ENCODE measurements at places on chromosomes 6 and 20. TPM values are rescaled to one million over a fixed set of nuclear protein-coding genes. Genes with fewer than 3 reads are reported as not detected.

GRCh38 chr20:327186-328026 is 2.1 kb downstream of the SOX12 start:
- H3K36me3 ChIP-seq, result peaks cover 8% of the 10 kb centered on the region
- H3K27ac ChIP-seq, result peak overlapping the region; percentile 97
- peaks cover 17% of the 10 kb centered on the region for H3K4me1 ChIP-seq
- peak overlapping the region; percentile 94 for H3K4me3 ChIP-seq
- peak; percentile 92 for DNase-seq
- H3K27me3 ChIP-seq, result no peaks in the 10 kb centered on the region

The PNRC1 gene
- 18.3 TPM for total RNA-seq

DNA sequence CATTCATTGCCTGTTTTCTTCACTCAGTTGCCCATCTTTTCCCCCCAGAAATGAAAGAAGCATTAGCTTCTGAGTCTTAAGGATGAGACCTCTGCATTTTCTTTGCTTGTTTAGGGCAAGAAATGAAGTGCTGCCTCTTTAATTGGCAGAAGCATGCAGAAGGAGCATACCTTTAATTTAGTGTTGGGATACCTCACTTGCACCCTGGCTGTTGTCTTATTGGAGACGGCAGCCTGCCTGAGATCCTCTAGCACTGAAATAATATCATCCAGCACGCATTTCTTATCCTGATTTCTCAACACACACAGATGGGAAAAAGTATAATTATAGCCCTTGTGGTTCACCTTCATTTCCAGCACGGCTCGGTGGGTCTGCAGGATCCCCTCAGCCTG is 43.1 kb downstream of the PTCHD4 start:
- DNase-seq, result no peak
- no peak overlapping the region for H3K27ac ChIP-seq
- H3K36me3 ChIP-seq, result no peaks in the 10 kb centered on the region

The LRRC73 gene
- under 0.01 TPM for total RNA-seq

The NRSN1 gene
- not detected for total RNA-seq

DNA sequence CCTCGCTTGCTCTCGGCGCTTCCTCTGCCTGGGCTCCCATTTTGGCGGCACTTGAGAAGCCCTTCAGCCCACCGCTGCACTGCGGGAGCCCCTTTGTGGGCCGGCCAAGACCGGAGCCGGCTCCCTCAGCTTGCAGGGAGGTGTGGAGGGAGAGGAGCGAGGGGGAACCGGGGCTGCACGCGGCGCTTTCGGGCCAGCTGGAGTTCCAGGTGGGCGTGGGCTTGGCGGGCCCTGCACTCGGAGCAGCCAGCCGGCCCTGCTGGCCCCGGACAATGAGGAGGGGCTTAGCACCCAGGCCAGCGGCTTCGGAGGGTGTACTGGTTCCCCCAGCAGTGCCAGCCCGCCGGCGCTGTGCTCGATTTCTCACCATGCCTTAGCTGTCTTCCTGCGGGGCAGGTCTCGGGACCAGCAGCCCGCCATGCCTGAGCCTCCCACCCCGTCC is 10.2 kb upstream of the SRPK1 start:
- no peak overlapping the region for H3K27ac ChIP-seq
- no peaks in the 10 kb centered on the region for H3K36me3 ChIP-seq
- no peak for DNase-seq
- H3K4me3 ChIP-seq, result no peak overlapping the region
- H3K27me3 ChIP-seq, result peaks cover 3% of the 10 kb centered on the region

DNA sequence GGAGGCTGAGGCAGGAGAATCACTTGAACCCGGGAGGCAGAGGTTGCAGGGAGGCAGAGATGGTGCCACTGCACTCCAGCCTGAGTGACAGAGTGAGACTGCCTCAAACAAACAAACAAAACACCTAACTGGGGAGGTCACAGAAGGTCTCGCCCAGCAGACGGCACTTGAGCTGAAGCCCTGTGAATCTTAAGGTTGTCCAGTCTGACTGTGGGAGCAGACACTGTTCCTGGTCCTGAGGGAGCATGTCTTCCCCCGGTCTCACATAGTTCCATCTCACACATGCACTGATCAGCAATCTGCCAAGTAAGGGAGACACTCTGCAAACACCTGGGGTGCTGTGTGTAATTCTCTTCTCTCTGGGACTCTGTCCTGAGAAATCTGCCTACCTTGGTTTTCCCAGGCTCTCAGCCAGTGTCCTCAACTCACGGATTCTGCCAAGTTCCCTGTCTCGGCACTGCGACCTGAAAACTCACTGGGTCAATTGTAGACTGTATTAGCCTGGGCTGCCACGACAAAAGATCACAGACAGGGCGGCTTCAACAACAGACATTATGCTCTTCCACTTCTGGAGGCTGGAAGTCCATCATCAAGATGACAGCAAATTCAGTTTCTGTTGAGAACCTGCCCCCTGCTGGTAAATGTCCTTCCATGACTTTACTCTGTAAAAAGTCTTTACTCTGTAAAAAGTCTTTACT is 94.3 kb downstream of the JPH2 start:
- no peak overlapping the region for H3K4me3 ChIP-seq
- H3K27ac ChIP-seq, result no peak overlapping the region
- DNase-seq, result peak; percentile 49
- peaks cover 2% of the 10 kb centered on the region for H3K27me3 ChIP-seq

The TMEM181 gene
- 27.8 TPM for total RNA-seq

DNA sequence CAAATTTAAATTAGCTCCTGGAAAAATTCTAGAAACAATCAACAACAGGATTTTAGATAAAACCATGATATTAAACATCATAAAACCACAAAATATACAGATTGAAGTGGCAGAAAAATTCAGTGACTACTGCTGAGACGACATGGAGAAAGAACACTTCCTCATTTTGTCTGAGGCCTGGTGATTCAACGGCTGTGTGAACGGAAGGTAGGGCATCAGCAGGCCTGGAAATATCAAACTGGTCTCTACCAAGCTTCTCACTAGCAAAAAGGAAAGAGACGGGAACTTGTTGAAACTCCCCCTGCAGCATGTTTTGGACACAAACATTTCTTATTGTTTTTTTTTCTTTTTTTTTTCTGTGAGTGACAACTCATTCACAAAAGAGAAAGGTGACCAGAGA is 58.0 kb upstream of the AHI1 start:
- no peak overlapping the region for H3K27ac ChIP-seq
- no peaks in the 10 kb centered on the region for H3K36me3 ChIP-seq
- no peaks in the 10 kb centered on the region for H3K4me1 ChIP-seq
- H3K4me3 ChIP-seq, result no peak overlapping the region
- DNase-seq, result no peak

- H3K27ac ChIP-seq, result peak overlapping the region; percentile 88
- H3K27me3 ChIP-seq, result no peaks in the 10 kb centered on the region
- H3K36me3 ChIP-seq, result no peaks in the 10 kb centered on the region
Measured at GRCh38 chr20:50980071-50980681, 21.6 kb downstream of the MOCS3 start.

- no peak overlapping the region for H3K27ac ChIP-seq
- H3K4me1 ChIP-seq, result no peaks in the 10 kb centered on the region
- no peaks in the 10 kb centered on the region for H3K36me3 ChIP-seq
- H3K4me3 ChIP-seq, result no peak overlapping the region
- no peaks in the 10 kb centered on the region for H3K27me3 ChIP-seq
- DNase-seq, result no peak
Measured at GRCh38 chr20:19008497-19008896, 194.9 kb downstream of the SCP2D1 start.

GRCh38 chr6:139846538-139847456 is 472.3 kb upstream of the CITED2 start:
- DNase-seq, result no peak
- no peak overlapping the region for H3K27ac ChIP-seq
- H3K36me3 ChIP-seq, result no peaks in the 10 kb centered on the region

The SDC4 gene
- total RNA-seq, result 265 TPM

The SLC17A1 gene
- not detected for total RNA-seq

GRCh38 chr6:25717866-25718740 is 36.4 kb upstream of the SLC17A4 start:
- no peak overlapping the region for H3K27ac ChIP-seq
- no peak overlapping the region for H3K4me3 ChIP-seq
- H3K27me3 ChIP-seq, result no peaks in the 10 kb centered on the region
- DNase-seq, result peak; percentile 6
- no peaks in the 10 kb centered on the region for H3K4me1 ChIP-seq

- no peaks in the 10 kb centered on the region for H3K27me3 ChIP-seq
- H3K36me3 ChIP-seq, result no peaks in the 10 kb centered on the region
- peaks cover 1% of the 10 kb centered on the region for H3K4me1 ChIP-seq
- DNase-seq, result no peak
Measured at GRCh38 chr6:21202521-21202920, 391.0 kb upstream of the SOX4 start.

GRCh38 chr20:62156592-62157386 is 13.2 kb downstream of the SS18L1 start:
- H3K4me3 ChIP-seq, result no peak overlapping the region
- H3K4me1 ChIP-seq, result peaks cover 7% of the 10 kb centered on the region
- no peak overlapping the region for H3K27ac ChIP-seq

DNA sequence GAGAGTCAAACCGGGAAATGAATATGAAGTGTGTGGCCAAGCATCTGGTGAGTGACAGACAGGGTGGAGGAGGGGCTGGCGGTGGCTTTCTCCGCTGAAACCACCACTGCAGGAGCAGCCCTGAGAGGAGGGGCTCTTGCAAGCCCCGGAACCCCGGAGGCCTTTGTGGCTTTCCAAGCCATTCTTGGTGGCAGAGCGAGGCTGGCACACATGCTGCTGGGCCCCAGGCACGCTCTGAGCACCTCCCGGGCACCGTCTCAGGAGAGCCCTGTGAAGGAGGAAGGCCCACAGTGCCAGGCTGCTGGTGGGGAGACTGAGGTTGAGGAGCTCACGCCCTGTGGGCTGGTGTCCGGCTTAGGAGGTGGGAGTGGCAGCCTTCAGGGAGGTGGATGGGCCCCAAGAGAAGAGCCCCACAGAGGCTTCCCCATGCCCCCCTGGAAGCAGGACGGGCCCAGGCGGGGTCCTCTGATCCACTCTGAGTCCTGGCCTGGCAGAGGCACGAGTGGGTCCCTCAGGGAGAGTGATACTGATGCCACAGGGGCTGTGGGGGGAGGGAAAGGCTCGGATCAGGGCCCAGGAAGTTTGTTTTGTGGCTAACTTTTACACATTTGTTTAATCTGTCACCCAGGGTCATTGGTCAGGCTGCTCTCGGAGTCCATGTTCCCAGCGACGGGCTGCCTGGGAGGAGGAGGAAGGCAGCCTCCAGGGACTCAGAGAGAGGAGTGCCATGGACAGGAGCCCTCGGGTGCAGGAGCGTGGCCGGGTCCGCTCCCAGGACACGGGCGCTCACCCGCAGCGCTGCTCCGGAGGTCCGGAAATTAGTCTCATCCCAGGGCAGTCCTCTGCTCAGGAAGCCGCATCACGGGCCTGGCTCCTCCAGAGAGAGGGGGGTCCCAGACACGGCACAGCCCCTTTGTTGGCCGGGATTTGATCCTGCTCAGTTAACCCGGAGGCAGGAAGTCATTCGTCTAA is 170.7 kb downstream of the ERMARD start:
- no peaks in the 10 kb centered on the region for H3K27me3 ChIP-seq
- no peak overlapping the region for H3K4me3 ChIP-seq
- no peaks in the 10 kb centered on the region for H3K4me1 ChIP-seq
- no peak for DNase-seq
- no peaks in the 10 kb centered on the region for H3K36me3 ChIP-seq

DNA sequence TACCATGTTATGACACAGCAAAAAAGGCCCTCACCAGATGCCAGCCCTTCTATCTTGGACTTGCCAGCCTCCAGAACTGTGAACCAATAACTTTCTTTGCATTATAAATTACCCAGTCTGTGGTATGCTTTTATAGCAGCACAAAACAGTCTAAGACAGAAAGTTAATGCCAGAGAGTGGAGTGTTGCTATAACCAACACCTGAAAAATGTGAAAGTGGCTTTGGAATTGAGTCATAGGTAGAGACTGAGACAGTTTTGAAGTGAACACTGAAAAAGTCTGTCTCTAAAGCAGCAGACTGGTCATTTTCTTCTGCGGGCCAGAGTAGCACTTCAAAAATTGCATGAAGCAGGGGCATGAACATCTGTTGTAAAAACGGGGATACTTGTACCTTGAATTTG is 28.0 kb upstream of the ASIP start:
- no peak overlapping the region for H3K27ac ChIP-seq
- H3K4me1 ChIP-seq, result no peaks in the 10 kb centered on the region
- H3K4me3 ChIP-seq, result no peak overlapping the region
- H3K27me3 ChIP-seq, result peaks cover 2% of the 10 kb centered on the region
- H3K36me3 ChIP-seq, result no peaks in the 10 kb centered on the region

The TBXT gene
- total RNA-seq, result not detected

GRCh38 chr20:45373353-45374100 is 4.6 kb downstream of the TP53TG5 start:
- peak overlapping the region; percentile 37 for H3K4me3 ChIP-seq
- H3K27ac ChIP-seq, result no peak overlapping the region
- peaks cover 2% of the 10 kb centered on the region for H3K36me3 ChIP-seq
- peak; percentile 66 for DNase-seq

DNA sequence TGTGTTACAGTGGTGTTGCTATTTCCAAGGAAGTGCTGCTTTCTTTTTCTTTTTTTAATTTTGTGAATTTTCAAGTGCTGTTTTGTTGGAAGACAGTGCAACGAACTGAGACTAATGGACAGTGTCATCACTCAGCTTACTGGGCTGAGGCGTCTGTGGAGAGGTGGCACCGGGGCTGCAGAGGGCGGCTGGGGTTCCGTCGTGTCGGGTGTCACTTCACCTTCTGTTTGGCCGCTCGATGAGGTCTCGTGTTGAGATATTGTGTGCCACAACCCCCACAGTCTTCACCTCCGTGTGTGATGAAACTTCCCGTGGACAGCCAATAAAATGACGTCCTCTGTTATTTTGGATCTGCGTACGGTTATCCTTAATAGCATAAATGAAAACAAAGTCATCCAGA is 149.4 kb upstream of the SNX9 start:
- no peak overlapping the region for H3K27ac ChIP-seq
- no peak for DNase-seq
- H3K27me3 ChIP-seq, result peaks cover 4% of the 10 kb centered on the region
- H3K4me3 ChIP-seq, result no peak overlapping the region
- H3K4me1 ChIP-seq, result peaks cover 9% of the 10 kb centered on the region

The SPTLC3 gene
- 1.4 TPM for total RNA-seq

GRCh38 chr20:25408170-25408547 is 686 bp downstream of the GINS1 start:
- peak overlapping the region; percentile 94 for H3K4me3 ChIP-seq
- no peak for DNase-seq
- peaks cover 1% of the 10 kb centered on the region for H3K4me1 ChIP-seq
- no peaks in the 10 kb centered on the region for H3K36me3 ChIP-seq
- no peaks in the 10 kb centered on the region for H3K27me3 ChIP-seq
- no peak overlapping the region for H3K27ac ChIP-seq

GRCh38 chr20:9977629-9978028 is 57.2 kb upstream of the ANKEF1 start:
- no peak overlapping the region for H3K4me3 ChIP-seq
- peaks cover 3% of the 10 kb centered on the region for H3K27me3 ChIP-seq
- H3K36me3 ChIP-seq, result no peaks in the 10 kb centered on the region
- DNase-seq, result no peak
- H3K27ac ChIP-seq, result no peak overlapping the region
- no peaks in the 10 kb centered on the region for H3K4me1 ChIP-seq

DNA sequence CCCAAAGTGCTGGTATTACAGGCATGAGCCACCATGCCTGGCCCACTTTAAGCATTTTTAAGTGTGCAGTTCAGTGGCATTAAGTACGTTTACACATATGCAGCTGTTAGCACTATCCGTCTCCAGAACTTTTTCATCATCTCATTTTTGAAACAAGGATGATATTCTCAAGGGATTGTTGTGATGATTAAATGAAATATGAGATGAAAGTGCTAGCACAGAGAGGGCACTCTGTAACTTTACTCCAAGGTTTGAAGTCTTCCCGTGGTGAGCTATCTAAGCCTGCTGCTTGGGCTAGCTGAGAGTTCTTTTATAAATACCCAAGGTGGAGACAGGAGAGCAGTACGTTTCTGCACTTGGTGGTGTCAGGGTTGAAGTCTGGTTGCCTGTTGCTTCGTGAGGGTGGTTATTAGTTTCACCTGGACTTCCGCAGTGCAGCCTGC is 6.6 kb downstream of the TM9SF4 start:
- H3K4me3 ChIP-seq, result no peak overlapping the region
- peak; percentile 22 for DNase-seq
- peaks cover 2% of the 10 kb centered on the region for H3K4me1 ChIP-seq
- H3K27me3 ChIP-seq, result no peaks in the 10 kb centered on the region

Measured in IMR-90 (cell line).